SIG-M5 (cell line): ENCODE measurements at places on chromosomes 5 and 9.

- no peak for DNase-seq
These were observed 31.2 kb downstream of the ZNF618 start for GRCh38 chr9:113907282-113907681.

GRCh38 chr5:145236983-145237382, 598.2 kb downstream of the PRELID2 start:
- DNase-seq: no peak

DNA sequence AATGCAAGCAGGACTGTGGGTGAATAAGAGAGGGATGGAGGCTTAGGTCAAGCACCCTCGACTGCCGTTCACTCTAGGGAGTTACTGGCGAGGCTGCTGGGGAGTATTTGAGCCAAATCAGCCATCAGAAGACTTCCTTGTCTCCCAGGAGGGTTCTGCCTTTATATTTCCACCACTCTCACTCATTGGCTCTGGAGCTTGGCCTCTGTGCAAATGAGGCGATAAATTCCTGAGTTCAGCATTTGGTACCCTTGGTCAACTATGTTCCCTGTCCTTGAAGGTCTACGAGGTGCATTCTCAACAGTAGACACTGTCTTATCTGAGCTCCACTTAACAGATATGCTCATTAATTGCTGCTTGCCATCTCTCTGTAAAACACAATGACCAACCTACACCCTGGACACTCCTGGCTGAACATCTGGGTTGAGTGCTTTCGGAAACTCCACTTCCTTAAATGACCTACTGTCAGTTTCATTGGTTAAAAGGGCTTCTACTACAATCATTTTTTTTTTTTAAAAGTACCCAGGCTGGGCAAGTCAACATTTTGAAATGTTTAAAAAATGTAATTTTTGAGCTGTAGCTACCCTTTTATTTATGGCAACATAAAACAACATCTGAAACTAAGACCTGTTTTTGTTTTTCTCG, 153.2 kb downstream of the NTRK2 start:
- DNase-seq: no peak

DNA sequence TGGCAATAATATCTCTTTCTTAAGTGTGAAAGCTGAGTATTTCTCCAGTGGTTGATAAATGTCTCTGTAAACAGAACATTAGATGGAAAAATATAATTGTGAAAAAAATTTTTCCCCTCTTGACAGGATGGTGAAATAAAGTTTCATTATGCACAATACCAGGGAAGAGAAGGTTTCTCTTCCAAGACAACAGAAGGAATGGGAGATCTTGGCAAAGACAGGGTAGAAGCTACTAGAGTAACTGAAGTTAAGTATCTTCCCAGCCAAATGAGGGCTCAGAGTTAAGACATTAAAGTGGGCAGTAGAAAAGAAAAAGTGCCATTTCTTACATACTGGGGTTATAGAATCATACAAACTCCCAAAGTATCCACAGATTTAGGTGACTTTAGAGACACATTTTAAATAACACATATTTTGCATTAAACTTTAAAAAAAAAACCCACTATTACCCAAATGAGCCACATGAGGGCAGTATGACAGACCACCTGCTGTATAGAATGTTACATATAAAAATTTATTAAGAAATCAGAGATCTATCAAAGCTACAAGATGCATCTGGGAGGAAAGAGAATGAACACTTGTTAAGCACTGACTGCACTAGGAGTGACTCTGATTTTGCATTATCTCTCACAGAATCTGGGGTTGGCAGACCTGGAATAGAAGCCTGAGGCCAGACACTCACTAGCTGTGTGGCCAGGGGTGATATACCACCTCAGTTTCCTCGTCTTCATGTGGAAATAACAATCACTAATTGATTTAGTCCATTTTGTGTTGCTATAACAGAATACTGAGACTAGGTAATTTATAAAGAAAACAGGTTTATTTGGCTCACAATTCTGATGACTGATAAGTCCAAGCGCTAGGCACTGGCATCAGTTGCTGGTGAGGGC, 98.5 kb downstream of the ARSB start:
- DNase-seq: no peak
